ENCODE measurements at places on chromosomes 1 and 21. TPM values are rescaled to one million over a fixed set of nuclear protein-coding genes. Genes with fewer than 3 reads are reported as not detected.

The CENPL gene
- 2.9 TPM for total RNA-seq

The IGSF21 gene
- total RNA-seq = 2.1 TPM

The GREM2 gene
- 1.6 TPM for total RNA-seq

The USP16 gene
- 35.6 TPM for total RNA-seq

GRCh38 chr1:12549460-12550349 is 68.3 kb downstream of the DHRS3 start:
- peak overlapping the region; percentile 77 for H3K27ac ChIP-seq
- peaks cover 24% of the 10 kb centered on the region for H3K4me1 ChIP-seq
- no peaks in the 10 kb centered on the region for H3K36me3 ChIP-seq

- H3K27ac ChIP-seq = no peak overlapping the region
- no peak overlapping the region for H3K4me3 ChIP-seq
- DNase-seq = peak; percentile 35
- H3K36me3 ChIP-seq = no peaks in the 10 kb centered on the region
- H3K4me1 ChIP-seq = peaks cover 6% of the 10 kb centered on the region
- H3K27me3 ChIP-seq = no peaks in the 10 kb centered on the region
These were observed 5.3 kb upstream of the EVA1B start for GRCh38 chr1:36328713-36329112.

GRCh38 chr1:246782120-246782900 is 58.1 kb downstream of the SCCPDH start:
- H3K27ac ChIP-seq = peak overlapping the region; percentile 75
- H3K36me3 ChIP-seq = no peaks in the 10 kb centered on the region
- no peak overlapping the region for H3K4me3 ChIP-seq
- H3K4me1 ChIP-seq = peaks cover 6% of the 10 kb centered on the region

DNA sequence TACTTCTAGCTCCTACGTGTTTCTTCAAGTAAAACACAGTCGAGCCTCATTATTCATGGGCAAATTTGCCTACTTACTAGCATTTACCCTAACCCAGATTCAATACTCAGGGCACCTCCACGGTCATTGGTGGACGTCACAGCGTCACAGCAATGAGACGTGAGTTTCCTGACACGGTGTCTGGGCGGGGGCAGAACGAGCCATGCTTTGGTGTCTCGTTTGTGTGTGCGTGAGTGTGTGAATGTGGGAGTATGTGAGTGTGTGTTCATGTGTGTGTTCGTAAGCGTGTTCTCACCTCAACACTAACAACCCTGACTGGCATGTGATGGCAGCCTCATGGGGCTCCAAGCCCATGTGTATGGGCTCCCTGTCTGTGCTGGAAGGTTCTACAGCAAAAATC is 17.5 kb upstream of the COL18A1 start:
- no peaks in the 10 kb centered on the region for H3K27me3 ChIP-seq
- peak overlapping the region; percentile 2 for H3K27ac ChIP-seq
- no peak overlapping the region for H3K4me3 ChIP-seq
- no peak for DNase-seq
- H3K4me1 ChIP-seq = peaks cover 24% of the 10 kb centered on the region

GRCh38 chr1:172727956-172728603 is 69.2 kb downstream of the FASLG start:
- no peak overlapping the region for H3K27ac ChIP-seq
- H3K36me3 ChIP-seq = no peaks in the 10 kb centered on the region
- no peaks in the 10 kb centered on the region for H3K27me3 ChIP-seq
- DNase-seq = no peak

DNA sequence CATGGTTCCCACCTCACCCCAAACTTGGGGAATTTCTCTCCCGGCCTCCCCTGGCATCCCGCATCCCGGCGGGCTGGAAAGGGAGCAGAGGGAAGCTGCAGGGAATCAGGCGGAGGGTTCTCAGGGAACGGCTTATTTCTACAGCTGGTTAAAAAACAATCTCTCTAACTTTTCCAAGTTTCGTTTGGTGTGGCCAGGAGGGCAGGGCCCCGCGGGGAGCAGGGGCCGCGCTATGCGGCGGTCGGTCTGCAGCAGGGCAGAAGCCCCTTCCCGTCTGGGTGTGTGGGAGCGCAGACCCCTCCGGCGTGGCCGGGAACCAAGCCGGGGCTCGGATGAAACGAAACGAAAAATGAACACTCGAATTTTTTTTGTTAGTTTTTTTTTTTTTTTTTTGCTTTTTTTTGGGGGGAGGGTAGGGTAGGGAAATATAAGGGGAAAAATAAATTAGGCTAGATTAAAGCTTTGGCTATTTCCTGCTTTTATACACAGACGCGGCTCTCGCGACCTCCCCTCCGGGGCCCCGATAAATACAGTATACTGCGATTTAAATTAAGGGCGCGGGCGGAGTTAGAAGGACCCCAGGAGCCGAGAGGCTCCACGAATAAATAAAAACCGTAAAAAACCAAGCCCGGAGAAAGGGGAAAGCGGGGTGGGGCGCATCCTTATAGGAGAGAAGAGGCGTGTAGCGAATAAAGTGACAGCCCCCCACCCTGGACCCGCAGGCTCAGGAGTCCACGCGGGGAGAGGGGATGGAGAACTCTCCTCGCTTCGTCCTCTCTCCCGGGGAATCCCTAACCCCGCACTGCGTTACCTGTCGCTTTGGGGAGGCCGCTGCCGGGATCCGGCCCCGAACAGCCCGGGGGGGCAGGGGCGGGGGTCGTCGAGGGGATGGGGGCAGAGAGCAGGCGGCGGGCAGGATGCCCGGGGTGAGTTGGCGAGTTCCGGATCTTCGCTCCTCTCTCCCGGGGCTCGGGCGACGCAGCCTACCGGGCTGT is 2.1 kb downstream of the POU3F1 start:
- no peaks in the 10 kb centered on the region for H3K36me3 ChIP-seq
- no peak overlapping the region for H3K27ac ChIP-seq
- H3K4me1 ChIP-seq = peaks cover 12% of the 10 kb centered on the region
- H3K4me3 ChIP-seq = no peak overlapping the region
- no peak for DNase-seq
- peaks cover 4% of the 10 kb centered on the region for H3K27me3 ChIP-seq

DNA sequence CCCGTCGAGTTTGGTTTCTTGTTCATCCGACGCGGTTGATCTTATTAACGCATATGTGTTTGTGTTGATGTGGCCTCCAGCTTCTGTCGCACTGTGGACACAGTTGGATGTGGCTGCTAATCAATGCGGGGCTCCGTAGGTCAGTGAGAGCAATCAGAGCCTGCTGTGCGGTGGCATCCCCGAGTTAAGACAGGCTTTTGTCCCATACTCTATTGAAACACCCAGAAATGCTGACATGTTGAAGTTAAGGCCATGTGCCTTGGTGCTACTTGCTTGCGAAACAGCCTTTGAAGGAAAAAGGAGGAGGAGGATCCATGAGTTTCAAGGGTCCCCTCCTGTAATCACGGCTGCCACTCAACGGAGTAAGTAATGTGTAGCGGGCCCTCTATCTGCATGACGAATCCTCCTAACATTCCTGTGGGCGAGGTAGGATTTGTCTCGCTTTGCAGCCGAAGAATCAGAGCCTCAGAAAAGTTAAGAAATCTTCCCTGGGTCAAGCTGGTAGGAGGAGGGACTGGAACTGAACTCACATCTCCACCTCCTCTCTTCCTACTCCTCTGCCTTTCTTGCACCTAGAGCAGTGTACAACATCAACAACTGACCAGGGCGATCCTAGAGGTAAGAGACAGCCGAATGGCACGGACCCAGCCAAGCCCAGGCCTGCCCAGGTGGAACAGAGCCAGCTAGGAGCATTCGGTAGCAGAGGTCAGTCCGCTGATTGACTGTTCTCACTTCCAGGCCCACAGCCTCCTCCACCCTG is 19.5 kb downstream of the PDE9A start:
- H3K36me3 ChIP-seq = no peaks in the 10 kb centered on the region
- H3K4me3 ChIP-seq = no peak overlapping the region
- DNase-seq = no peak
- H3K27me3 ChIP-seq = no peaks in the 10 kb centered on the region

DNA sequence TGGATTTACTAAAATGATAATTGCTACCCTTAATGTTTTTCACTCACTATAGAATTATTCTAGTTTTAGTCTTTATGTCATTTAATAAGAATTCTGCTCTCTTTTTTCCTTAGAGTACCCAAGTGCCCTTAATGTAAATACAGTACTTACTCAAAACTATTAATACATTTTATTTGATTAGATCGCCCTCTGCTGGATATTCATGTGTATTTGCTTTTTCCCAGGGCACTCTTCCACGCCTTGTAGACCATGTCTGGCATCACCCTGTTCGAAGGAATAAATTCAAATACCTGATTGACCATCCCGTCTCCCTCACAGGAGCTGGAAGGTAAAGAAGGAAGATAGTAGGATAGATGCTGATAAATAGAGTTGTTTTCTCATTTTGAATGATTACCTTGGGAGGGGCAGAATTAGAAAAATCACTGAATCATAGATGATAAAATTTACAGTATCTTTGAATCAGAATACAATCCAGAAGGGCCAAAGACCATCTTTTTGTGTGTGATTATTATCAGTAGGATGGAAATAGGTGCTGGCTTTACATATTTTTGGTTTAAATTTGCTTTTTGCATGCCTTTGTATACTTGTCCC is 4.1 kb downstream of the AXDND1 start:
- H3K4me1 ChIP-seq = no peaks in the 10 kb centered on the region
- no peaks in the 10 kb centered on the region for H3K36me3 ChIP-seq
- H3K4me3 ChIP-seq = no peak overlapping the region
- no peak for DNase-seq

DNA sequence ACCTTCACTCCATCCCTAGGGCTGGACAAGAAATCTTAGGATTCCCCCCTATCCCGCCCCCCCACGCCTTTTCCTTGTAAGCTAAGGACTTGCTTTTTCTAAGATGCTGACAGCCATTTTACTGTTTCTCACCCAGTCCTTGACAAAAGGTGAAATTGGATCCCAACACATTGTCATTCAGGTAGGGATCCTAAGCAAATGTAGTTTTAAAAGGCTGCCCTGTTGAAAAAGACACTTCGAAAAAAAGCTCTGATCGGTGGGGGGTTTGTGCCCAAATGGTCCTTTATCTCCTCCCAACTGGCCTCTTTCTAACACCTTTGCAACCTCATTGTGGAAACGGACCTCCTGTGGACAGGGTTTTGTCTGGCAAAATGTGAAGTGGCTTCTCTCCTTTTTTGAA is 2.9 kb downstream of the CACHD1 start:
- H3K27ac ChIP-seq = no peak overlapping the region
- DNase-seq = no peak
- H3K27me3 ChIP-seq = no peaks in the 10 kb centered on the region
- no peak overlapping the region for H3K4me3 ChIP-seq
- no peaks in the 10 kb centered on the region for H3K36me3 ChIP-seq

GRCh38 chr21:35284199-35284598 is 235.1 kb upstream of the RUNX1 start:
- DNase-seq = peak; percentile 37
- peaks cover 4% of the 10 kb centered on the region for H3K4me1 ChIP-seq
- no peaks in the 10 kb centered on the region for H3K27me3 ChIP-seq
- H3K4me3 ChIP-seq = no peak overlapping the region
- H3K36me3 ChIP-seq = no peaks in the 10 kb centered on the region

DNA sequence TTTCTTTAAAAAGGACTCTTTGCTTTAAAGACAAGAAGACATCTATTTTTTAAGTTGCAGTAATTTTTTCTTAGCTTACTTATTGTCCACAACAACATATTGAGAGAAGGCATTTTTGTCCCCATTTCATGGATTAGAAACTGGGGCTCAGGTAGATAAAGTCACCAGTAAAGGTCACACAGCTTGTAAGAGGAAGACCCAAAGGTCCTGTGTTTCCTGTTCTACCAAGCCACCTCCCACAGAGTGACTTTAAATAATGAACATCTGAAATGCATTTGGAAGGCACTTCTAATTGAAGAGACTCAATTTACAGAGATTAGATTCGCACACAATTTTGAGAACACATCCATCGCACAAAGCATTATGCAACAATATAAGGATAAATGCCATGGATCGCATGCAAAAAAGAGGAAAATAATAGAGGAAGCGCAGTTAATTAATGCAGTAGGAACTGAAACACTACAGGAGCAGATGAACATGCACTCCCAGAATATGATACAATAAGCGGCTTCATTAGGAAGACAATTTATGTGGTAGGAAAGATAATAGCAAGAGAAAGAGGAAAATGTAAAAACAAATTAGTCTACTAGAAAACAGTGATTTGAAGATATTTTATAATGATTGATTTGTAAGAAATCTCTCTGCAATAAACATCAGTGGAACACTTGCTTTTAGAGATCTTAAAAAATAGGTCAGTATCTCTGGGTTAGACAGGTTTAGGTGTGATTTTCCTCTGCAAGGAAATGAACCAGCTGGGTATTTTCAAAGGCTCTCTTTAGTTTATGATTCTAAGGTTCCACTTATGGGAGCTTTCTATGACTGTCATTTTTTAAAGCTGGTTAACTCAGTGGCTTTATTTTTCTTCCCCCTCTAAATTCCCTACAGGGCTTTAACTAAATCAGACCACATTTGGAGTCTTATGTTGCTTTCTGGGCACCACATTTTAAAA is 27.1 kb upstream of the CD2 start:
- H3K27ac ChIP-seq = no peak overlapping the region
- no peaks in the 10 kb centered on the region for H3K4me1 ChIP-seq
- no peak for DNase-seq

DNA sequence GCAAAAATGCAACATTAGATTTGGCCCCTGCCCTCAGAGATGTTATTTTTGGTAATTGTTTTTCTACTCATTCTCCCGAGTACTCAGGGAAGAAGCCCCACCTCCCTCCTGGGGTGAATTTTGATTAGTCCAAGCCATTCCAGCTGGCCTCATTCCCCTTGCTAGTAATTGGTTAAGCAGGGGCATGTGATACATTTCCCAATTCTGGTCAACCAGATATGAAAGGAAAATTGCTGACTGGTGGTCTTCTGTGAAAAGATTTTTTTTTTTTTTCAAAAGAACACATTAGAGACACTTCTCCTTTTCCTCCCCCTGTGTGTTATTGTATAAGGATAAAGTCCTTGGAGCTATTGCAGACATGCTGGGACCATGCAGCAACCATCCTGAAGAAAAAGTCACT is 71.1 kb upstream of the AKT3 start:
- no peaks in the 10 kb centered on the region for H3K36me3 ChIP-seq
- no peak for DNase-seq

- no peak for DNase-seq
- no peak overlapping the region for H3K4me3 ChIP-seq
- no peaks in the 10 kb centered on the region for H3K27me3 ChIP-seq
- no peaks in the 10 kb centered on the region for H3K36me3 ChIP-seq
- H3K27ac ChIP-seq = no peak overlapping the region
These were observed 16.6 kb downstream of the HIVEP3 start for GRCh38 chr1:41902159-41902577.

DNA sequence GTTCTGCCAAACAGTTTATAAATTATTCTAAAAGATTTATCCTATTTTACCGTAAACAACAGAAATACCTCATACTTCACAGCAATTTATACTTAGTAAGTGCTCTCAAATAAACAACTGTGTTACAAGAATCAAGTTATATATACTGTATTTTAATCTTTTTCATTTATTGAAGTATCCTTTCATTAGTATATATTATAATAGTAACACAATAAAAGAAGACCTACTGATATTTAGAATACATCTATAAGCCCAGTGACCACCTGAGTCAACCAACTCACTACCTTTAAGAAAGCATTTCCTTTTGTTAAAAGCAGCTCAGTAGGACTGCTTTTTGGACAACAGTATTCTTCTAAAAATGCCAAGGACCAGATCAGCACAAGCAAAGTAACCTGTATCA is 5.9 kb downstream of the TMCO1 start:
- no peaks in the 10 kb centered on the region for H3K36me3 ChIP-seq
- H3K4me1 ChIP-seq = no peaks in the 10 kb centered on the region
- H3K4me3 ChIP-seq = no peak overlapping the region
- no peak overlapping the region for H3K27ac ChIP-seq
- H3K27me3 ChIP-seq = no peaks in the 10 kb centered on the region
